ENCODE measurements at places on chromosomes 12 and 14.

- no peak for DNase-seq
These were observed 53.8 kb upstream of the NPFF start for GRCh38 chr12:53560912-53561589.

DNA sequence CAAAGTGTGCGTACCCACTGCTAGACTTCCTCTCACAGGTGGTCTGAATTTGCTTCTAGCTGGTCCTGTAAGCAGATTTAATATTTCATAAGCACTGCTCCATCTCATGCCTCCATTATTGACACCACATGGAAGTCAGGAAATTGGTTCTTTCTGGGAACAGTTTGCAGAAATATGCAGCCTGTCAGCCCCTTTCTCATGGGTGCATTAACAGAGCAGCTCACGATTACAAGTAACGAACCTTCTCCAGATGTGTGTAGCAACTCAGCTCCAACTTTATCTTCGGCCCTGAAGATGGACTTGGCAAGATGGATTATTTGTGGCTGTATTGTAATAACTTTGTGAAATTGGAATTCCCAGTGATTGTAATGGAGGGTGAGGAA is 214.5 kb upstream of the DDHD1 start:
- DNase-seq: no peak

DNA sequence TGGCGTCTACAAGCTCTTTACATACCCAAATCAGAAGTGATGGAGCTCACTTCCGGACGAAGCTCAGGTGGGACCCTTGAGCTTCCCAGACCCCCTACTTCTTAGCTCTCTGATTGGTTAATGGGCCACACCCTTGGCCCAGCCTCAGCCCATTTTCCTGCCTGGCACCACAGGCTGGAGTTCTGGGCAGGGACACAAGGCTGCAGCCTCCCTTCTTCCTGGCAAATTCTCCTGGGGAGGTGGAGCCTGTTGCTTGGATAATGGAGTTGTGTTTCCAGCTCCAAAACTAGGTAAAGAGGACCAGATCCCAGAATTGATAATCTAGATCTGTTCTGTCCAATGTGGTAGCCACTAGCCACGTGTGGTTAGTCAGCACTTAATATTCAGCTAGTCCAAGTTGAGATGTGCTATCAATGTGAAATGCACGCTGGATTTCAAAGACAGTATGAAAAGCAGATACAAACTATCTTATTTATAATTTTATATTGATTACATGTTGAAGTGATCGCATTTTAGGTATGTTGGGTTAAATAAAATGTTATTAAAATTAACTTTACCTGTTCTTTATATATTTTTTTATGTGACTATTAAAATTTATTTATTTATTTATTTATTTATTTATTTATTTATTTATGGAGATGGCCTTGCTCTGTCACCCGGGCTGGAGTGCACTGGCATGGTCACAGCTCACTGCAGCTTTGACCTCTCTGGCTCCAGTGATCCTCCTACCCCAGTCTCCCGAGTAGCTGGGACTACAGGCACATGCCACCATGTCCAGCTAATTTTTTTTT is 12.6 kb upstream of the FAIM2 start:
- no peak for DNase-seq

GRCh38 chr12:96811083-96811482 is 96.0 kb upstream of the NEDD1 start:
- DNase-seq: no peak

GRCh38 chr12:94603434-94604365 is 46.7 kb downstream of the TMCC3 start:
- DNase-seq: no peak

GRCh38 chr12:108187831-108188230 is 58.7 kb downstream of the WSCD2 start:
- no peak for DNase-seq

DNA sequence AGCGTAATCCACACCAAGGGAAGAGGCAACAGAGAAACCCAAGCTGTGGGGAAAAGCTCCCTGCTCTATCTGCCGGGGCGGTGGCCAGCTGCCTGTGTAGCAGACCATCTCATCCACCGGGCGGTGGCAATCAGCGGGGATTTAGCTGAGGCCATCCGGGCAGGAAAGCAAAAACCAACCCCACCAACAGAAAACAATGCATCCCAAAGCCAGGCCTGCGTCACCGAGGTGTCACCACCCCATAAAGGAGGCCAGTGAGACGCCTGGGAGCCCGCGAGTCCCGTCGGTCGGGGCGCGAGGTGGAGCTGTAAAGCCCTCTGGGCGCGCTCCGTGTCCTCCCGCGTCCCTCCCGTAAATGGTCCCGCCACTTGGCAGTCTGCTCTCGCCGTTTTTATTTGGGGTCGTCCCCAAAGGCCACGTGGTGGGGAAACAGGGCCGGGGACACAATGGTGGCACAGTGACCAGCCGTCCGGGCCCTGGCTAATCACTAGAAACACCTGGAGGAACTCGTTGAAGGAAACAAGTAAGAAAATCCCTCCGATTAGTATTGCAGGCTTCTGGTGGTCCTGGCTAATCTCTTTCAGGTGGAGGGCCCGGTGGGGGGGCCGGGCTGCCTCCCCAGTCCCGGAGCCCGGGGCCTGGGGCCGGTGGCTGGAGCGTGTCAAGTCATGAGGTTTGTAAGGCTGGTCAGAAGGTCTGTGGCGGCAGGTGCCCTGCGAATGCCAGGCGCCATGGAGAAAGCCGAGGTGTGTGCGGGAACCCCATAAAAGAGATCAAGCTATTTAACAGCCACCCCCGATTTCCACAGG is 94.7 kb upstream of the GSC start:
- DNase-seq: no peak

DNA sequence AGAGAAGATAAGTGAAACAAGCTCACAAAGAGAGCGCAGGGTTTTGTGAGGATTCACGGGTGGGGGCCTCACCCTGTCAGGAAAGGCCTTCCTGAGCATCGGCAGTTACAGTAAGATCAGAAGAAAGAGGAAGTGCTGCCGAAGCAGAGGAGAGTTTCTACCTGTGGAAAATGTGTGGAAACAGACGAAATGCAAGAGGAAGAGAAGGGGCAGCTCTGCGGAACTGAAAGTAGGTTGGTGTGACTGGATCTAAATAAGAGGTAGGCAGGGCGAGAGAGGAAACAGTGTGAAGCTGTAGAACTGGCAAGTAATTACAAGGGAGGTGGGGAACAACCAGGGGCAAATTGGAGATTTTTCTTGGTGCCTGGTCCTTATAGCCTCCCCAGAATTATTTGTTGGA is 2.6 kb downstream of the GPR68 start:
- no peak for DNase-seq

DNA sequence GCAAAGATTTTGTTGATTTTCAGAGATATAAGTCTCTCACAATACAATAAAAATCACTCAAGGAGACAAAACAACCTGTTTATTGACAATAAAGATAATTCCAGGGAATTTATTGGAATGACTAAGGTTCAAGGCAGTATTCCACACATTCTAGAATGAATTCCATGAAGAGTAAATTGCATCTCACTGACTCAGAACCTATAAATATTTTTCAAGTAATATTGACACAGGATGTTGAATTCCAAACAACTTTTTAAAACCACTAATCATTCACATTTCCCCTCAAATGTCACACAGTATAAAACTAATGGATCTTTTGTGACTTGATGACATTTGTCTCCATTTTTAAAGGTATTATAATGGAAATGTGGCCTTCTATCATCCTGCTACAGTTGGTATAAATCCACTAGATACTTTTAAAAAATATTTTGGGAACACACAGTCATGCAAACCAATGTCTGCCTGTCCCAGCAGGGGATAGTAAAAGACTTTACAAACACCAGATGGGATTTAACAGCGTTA is 42.1 kb upstream of the LGR5 start:
- no peak for DNase-seq

DNA sequence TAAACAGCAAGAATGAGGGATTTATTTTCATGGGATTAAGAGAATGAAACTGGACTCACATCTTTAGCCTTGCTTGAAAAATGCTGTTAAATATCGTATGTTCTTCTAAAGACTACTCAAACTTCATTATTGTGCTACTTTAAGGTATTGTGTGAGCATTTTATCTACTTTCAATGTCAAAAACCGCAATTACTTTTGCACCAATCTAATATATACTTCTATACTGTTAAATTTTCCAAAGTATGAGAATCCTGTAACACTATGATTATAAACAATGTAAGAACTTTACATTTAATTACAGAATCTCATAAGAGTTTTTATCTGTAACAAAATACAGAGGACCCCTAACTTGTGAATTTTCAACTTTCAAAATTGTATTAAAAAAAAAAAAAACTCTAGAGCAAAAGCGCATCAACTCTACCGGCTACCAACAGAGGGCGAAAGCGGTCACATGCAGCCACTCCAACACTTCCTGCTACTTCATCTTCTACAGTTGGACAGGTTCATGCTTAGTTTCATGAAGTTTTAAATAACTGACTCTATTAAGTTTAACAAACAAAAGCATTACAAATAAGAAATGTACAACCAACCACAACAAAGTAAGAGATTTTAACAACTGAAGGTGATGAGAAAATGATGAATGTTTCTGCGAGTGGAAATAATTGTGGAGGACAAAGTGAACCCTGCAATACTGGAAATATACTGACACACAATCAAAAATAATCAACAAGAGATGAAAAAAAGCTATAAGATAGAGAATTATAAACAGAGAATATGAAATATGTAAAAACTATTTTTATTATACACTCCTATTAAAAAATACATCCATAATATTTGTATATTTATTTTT is 210.9 kb downstream of the MED13L start:
- no peak for DNase-seq

DNA sequence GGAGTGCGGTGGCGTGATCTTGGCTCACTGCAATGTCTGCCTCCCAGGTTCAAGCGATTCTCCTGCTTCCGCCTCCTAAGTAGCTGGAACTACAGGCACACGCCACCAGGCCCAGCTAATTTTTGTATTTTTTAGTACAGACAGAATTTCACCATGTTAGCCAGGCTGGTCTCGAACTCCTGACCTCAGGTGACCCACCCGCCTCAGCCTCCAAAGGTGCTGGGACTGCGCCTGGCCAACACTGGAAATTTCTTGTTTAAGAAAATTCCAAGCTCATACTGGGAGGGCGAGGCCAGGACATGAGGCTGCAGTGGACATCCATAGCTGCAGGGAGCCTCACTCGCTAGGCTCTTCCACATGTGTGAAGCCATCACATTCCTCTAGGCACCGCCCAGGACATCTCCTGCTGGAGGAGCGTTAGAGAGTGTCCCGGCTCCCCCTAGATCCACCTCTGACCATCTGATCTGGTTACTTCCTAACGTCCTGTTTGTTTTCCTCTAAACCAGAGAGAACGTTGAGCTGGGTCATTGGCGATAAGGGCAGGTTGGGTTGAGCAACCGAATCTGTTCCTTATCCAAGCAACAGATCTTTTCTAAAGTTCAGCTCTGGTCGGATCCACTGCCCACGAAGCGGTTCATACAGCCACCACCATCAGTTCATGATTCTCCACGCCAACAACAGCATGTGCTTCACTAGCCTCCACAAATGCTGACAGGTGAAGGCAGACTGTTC is 108.2 kb upstream of the MED13L start:
- DNase-seq: no peak

- no peak for DNase-seq
These were observed 116.9 kb downstream of the PPHLN1 start for GRCh38 chr12:42442888-42443287.

DNA sequence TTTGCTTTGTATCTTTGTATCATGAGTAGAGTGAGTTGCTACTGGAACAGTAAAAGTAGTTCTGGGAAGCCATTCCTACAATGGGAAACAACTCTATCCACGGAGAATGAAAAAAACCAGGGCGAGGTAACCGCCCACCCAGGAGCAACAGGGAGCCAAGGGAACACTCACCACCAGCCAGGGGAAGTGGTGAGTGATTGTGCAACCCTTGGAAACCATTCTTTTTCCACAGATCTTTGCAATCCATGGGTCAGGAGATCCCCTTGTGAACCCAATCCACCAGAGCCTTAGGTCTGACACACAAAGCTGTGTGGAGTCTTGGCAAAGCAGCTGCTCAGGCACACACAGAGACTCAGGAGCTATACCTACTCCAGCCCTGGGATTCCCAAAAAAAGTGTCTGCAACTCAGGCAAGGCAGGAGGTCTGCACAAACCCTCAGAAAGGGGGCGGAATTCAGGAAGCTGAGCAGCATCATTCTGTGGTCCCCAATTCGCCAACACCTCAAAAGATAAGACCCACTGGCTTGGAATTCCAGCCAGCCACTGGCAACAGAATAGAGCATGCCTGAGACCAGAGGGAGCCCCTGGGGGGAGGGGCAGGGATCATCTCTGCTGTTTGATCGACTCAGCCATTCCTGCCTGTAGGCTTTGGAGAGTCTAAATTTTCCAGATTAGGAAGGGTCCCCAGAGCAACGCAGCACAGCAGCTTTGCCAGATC is 52.1 kb upstream of the PPFIA2 start:
- DNase-seq: no peak

All from anterior cingulate cortex (tissue), 58 donors.